ENCODE measurements at places on chromosomes 4 and X.

GRCh38 chr4:1364217-1364616, 17.2 kb downstream of the UVSSA start:
- no peak for DNase-seq

DNA sequence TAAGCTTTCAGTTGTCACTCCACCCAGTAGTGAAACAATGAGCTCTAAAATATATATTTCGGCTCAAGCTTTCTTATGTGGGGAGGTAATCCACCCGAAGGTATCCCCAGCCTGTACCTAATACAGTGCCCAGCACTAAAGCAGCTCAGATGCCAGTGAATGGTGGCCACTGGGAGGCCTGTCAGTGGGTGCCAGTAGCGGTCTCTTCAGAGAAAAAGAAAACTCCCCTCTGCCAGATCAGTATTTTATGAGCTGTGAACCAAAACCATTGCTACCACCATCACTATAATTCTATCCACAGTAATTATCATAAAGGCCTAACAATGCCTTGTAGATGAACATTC, 835 bp upstream of the NFKB1 start:
- peak; percentile 22 for DNase-seq

DNA sequence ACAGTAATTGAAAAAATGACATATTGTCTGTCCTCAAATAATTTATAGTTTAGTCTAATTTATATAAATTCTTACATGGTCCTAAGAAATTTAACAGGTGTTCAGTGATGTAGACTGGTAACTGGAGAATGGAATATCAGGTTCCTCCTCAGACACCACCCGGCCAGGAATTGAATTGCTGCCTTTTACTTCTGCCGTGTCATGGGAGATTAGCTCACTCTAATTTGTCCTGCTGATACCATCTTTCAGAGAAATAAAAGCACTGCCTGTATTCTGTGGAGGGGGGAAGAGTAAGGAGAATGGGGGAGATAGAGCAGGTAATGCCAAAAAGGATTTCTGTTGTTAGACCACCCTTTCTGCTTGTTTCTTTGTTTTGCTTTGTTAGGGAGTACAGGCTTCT, 125.2 kb upstream of the KLHL4 start:
- DNase-seq, result no peak

DNA sequence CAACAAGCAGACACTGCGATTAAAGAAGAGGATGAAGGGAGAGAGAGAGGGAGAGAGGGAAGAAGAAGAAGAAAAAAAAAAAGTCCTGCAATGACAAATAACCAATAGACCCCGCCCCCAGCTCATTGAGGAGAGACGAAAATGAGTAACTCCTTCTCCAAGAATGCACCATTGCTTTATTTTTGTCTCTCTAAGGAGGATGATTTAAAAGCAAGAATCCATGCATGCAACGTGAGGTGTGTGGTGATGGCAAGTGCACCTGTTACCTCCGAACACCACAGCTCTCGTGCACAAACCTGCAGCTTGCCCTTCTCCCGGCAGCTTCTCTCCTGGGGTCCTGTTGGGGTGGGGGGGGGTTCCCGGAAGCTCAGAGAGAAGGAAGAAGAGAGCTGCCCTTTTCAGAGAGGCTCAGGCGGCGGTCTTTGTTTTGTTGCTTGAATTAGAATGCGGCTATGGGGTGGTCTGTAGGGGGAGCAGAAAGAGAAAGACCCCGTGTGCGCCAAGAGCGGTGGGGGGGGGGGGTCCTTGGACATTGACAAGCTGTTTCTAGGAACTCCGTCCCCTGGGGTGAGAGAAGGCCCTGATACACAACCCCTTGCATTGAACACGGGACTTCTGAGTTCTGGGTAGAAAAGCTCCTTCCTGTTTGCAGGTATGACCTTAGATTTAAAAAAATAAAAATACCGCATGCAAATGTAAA, 100.7 kb downstream of the CRLF2 start:
- DNase-seq, result no peak

- no peak for DNase-seq
These were observed 112.5 kb upstream of the BMP3 start for GRCh38 chr4:80918004-80918403.

DNA sequence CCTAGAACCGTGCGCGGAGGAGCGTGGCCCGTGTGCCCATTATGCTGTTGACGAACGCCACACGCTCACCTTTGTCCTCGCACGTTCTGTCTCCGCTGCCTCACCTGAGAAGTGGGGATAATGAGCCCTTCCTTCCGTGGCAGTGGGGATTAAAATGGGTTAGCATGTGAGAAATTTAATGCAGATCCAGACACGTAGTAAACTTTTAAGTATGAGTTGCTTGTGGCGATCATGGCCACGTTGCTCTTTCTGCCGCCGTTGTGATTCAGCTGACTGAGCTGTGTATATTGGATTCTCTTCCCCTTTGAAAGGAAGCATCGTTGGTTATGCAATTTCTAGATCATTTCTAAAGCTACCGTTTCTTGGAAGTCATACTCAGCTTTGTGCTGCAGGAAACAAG, 16.5 kb downstream of the TBC1D14 start:
- no peak for DNase-seq

Data from BE2C (cell line).